ENCODE measurements at places on chromosomes 11 and 22. TPM values are rescaled to one million over a fixed set of nuclear protein-coding genes. Genes with fewer than 3 reads are reported as not detected.

GRCh38 chr22:38713921-38714320, 8.2 kb downstream of the GTPBP1 start:
- DNase-seq = no peak

DNA sequence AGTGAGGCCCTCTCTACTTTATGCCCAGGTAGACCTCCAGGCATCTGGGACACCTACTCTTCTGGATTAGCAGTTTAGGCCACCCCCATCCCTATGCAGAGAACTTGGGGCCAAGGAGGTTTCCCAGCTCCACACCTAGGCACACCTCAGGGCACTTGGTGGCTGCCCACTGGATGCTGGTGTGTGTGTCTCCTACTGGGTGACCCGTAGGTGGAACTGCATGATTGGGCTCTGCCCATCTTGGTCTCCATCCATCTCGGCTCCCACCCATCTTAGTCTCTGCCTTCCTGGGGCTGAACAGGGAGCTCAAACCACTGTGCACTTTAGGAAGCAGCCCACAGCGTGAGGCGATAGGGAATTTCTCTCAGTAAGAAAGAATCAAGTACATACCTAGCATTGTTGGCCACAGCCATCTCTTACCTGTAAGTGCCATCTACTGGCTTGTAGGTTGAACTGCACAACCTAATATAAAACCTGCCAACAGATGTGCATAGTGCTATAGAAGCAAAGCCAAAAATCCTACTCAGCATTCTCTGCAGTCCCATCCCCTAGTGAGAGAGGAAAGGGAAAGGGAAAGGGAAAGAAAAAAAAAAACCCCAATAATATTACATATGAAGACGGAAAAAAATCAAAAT, 61.6 kb upstream of the PTPN5 start:
- DNase-seq = no peak

DNA sequence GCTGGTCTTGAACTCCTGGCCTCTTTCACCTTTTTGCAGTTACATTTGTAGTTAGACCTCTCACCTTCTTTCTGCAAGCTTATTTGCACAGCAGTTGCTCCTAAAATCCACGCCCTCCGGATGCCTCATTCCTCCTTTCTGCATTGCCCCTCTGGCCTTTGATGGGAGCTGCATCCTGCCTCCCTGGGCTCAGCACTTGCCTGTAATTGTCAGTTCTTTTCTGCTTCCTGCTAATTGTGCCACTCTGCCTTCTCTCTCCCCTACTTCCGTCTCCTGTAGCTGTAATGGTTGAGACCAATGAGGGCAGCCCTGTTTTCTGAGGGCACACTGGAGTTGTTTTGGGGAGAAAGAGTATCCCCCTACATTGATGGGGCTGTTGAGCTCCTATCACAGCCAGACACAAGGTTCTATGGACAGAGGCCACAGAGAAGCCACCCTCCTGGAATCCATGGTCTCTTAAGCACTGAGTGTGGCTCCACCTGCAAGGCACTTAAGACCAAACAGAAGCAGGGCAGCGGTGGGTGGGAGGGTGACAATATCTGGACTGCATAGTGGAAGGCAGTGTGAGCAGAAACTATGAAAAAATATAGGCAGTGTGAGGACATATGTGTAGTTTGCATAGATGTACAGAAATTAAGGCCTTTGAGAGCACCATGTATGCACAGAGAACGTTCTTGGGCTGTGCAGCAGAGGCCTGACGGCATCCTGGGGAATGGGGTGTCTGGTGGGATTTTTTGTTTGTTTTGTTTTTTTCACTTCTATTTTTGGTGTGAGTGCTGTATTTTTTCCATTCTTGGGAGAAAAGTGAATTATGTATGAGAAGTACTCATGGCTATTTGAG, 30.5 kb downstream of the YDJC start:
- no peak for DNase-seq

The ADORA2A gene
- total RNA-seq = 3.8 TPM

DNA sequence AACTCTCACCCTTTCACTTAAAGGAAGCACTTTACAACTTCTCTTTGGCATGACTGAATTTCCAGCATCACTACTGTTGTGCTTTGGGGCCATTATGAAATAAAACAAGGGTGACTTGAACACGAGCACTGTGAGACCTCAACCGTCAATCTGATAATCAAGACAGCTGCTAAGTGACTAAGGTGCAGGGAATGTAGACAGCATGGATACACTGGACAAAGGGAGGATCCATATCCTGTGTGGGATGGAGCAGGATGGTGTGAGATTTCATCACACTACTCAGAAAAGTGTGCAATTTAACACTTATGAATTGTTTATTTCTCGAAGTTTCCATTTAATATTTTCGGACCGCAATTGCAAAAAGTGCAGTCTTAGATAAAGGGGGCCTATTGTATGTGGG, 16.1 kb upstream of the EXPH5 start:
- no peak for DNase-seq

DNA sequence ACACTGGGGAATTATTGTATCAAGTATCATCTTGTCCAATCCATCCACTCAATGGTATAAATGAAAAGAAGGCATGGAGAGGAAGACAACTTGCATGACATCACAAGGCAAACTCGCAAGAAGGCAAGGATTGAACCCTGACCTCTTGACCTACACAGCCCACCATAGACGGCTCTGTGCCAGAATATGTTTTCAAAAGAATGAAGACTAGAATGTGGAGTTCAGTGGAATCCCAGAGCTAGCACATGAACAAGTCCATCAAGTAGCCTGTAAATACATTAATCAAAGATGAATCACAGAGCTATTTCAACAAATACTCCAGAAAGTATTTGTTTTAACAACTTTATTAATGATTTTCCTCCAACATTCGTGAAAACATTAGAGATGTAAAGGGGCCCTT, 189.7 kb downstream of the GUCY1A2 start:
- no peak for DNase-seq

- DNase-seq = no peak
Measured at GRCh38 chr11:12771875-12772274, 97.7 kb downstream of the TEAD1 start.

Data from heart right ventricle (tissue), 16 donors.